ENCODE measurements at places on chromosomes 5 and 9.

DNA sequence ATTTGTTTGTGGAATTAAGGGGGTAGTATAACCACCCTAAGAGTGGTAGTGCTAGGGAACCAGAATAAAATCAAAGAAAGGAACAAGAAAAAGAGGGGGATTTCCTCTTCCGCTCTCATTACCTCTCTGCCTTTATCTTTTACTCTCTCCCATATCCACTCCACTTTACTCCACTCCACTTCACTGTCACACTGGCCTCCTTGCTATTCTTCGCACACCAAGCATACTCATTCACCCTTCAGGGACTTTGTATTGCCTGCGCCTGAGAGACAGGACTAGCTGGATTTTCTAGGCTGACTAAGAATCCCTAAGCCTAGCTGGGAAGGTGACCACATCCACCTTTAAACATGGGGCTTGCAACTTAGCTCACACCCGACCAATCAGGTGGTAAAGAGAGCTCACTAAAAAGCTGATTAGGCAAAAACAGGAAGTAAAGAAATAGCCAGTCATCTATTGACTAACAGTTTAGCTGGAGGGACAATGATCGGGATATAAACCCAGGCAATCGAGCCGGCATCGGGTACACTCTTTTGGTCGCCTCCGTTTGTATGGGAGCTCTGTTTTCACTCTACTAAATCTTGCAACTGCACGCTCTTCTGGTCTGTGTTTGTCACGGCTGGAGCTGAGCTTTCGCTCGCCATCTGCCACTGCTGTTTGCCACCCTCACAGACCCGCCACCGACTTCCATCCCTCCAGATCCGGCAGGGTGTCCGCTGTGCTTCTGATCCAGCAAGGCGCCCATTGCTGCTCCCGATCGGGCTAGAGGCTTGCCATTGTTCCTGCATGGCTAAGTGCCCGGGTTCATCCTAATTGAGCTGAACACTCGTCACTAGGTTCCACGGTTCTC, 121.8 kb downstream of the FAM170A start:
- no peak for ATAC-seq

GRCh38 chr9:90249094-90249493, 393.5 kb downstream of the DIRAS2 start:
- no peak for ATAC-seq

- ATAC-seq, result no peak
Observed at GRCh38 chr9:107647141-107647540, 157.6 kb upstream of the KLF4 start.

DNA sequence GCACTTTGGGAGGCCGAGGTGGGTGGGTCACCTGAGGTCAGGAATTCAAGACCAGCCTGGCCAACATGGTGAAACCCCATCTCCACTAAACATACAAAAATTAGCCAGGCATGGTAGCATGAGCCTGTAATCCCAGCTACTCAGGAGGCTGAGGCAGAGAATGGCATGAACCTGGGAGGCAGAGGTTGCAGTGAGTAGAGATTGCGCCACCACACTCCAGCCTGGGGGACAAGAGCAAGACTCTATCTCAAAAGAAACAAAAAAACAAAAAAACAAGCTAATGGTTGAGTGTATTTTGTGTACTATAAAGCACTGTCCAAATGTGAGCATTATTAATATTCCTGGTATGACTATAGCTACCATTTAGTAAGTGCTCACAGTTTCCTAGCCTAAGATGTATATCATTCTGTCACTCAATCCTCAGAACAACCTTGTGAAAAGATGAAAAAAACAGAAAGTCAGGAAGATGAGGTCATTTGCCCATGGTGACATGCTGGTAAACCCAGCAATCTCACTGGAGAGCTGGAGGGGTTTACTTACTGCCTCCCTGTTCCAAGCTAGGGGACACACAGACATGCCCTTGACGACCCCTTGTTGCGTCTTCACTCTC, 27.7 kb downstream of the ARHGEF37 start:
- no peak for ATAC-seq

DNA sequence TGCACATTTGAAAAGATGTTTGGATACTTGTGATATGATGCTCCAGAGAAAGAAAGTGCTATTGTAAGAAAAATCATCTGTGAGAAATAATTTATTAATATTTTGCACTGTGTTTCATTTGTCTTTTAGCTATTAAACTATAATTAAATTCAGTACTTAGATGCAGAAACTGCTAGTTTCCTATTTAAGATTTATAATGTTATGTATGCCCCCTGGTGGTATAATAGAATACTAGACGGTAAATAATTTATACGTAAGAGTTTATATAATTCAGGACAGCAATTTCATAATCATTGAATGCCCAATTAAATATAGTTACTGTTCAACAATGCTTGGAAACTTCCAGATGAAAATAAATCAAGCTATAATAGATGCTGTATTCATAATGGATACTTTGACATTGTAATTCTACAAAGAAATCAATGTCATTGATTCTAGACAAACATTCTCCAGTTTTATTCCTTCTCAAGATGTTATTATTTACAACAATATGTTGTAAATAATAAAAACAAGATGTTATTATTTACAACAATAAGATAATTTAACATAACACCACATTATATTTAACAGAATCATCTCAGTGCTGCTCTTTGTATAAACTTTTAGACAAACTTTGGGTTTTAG, 101.0 kb downstream of the TMEM232 start:
- ATAC-seq, result no peak

DNA sequence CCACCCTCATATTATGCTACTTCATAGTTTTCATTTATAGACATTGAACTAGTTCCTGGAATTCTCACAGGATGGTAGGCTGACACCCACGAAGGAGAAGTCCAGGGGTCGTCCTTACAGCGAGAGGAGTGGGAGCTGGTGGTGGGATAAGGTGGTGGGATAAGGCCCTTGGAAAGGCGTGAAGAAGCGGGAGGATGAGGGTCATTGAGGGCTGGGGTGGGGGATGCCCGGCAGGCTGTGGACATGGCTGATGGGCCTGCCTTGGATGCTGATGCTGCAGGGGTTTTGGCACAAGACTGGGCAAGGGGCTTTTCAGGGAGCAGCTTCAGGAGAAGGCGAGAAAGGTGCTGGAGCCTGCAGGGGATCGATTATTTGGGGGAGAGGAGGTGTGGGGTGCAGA, 9.4 kb downstream of the DAB2IP start:
- ATAC-seq, result no peak
